NCI-H526 treated with DMSO at 0.1 percent for 48 hours (cell line): ENCODE measurements at places on chromosomes 12 and 14.

DNA sequence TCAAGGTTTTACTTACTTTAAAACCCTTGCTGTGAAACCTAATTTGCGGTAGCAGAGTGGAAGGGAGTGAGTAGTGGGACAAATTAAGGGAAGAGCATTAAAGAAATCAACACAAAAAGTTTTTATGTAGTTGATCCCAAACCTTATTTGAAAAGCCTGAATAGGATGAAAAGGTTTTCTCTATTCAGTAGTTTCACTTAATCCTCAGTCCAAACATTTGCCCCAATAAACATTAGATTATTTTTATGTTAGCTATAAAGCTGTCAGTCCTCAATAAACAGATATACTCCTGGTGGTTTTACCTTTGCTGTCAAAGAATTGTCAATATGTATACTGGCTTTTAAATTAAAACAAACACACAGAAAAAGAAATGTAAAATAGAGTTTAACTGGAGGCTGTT lies 136.0 kb downstream of the PAX9 start:
- no peak for DNase-seq

- no peak for DNase-seq
Observed at GRCh38 chr14:96206461-96206860, 1.8 kb downstream of the BDKRB2 start.

DNA sequence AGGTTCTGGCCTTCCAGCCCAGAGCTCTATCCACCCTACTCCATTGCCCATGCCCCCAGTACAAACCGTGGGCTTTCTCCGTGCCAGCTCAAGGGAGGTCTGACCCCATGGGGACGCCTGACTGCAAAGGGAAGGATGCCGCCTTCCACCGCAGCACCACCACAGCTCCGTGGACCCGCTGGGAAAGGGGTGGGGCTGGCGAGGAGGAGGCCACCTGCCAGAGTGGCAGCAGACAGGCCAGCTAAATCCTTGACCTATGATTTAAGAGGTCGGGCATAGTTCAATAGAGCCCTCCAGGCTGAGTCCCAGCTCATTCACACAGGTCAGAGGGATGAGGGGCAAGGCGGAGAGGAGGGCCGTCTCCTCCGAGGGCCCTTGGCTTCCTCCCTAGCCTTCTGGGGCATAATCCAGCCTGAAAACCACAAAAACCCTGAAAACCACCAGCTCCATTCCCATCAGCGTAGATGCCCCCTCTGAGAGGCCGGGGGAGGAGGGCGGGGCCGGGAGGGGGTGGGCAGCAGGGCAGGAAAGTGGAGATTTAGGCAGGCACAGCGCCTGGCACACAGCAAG lies 14.9 kb upstream of the FIGNL2 start:
- DNase-seq, result no peak

GRCh38 chr14:99081156-99081765 lies 190.7 kb downstream of the BCL11B start:
- DNase-seq, result no peak

GRCh38 chr12:104866291-104866690 lies 91.8 kb downstream of the SLC41A2 start:
- DNase-seq, result no peak

- DNase-seq, result no peak
Observed at GRCh38 chr14:91987192-91987591, 39.7 kb upstream of the FBLN5 start.

DNA sequence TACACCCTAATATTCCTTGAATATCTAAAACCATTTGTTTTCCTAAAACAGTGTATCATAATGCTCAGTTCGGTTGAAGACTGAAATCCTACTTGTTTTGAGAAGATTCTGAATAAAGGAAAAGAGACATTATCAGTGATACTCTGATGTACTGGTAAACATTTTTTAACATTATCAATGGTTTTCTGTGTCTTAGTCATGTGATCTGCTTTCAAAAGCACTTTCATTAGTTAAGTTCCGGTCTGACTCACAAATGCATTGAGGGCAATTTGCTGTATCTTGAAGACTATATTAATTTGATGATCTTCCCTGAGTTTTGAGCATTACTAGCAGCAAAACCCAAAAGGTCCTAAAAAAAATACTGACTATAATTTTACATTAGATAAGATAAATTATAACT lies 145.6 kb downstream of the PRKD1 start:
- no peak for DNase-seq

DNA sequence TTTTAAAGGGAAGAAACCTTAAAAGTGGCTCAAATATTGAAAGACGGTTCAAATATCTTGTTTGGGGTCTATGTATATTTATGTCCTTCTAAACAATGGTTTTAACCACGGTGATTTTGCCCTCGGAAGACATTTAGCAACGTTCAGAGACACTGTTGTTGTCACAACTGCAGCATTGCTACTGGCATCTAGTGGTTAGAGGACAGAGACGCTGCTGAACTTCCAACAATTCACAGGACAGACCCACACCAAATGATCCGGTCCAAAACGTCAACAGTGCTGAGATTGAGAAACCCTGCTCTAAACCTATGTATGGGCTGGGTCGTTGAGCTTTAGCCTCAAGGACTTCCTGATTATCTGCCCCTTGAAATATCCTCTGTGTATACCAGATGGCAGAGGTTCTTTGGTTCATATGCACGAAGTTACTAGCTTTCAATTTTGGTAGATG lies 1.7 kb downstream of the ANGEL1 start:
- DNase-seq, result peak; percentile 9

- no peak for DNase-seq
Observed at GRCh38 chr14:68815298-68816182, 22.7 kb upstream of the ZFP36L1 start.

DNA sequence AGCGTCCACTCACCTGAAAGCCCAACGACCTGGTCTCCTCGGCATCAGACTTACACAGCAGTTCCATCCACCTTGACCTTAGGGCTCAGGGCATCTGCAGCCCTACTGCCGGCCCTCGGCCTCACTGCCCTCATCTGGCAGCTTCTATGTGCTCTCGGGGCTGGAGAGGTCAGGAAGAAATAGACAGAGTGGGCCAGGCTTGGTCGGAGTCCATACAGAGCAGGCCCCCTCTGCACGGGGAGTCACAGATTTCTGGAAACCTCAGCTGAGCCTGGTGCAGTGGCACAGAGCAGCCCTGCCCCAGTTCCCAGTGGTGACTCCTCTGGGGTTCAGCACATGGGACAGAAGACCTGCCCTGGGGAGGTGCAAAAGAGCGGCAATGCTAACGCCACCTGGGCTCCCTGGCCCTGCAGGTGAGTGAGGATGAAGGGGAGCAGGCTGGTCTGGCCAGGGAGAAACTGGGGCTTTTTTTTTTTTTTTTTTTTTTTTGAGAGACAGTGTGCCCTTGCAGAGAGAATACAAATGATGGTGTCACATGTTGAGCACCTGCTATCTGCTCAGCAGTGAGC lies 190.1 kb upstream of the PRMT8 start:
- no peak for DNase-seq
